ENCODE measurements at places on chromosomes 5 and 9. TPM values are rescaled to one million over a fixed set of nuclear protein-coding genes. Genes with fewer than 3 reads are reported as not detected.

Gene GABRA6
- total RNA-seq: not detected

Gene FOXD4L5
- total RNA-seq: not detected

Gene MARVELD2
- 26.1 TPM for total RNA-seq

Gene FCN2
- total RNA-seq: not detected

Gene LRRC26
- total RNA-seq: 0.70 TPM

Gene RASEF
- total RNA-seq: 8.3 TPM

Gene COL15A1
- 0.56 TPM for total RNA-seq

Gene MSX2
- 0.21 TPM for total RNA-seq

Gene TERT
- not detected for total RNA-seq

Gene SLCO4C1
- under 0.01 TPM for total RNA-seq

Gene PLPP7
- not detected for total RNA-seq

Gene SMIM33
- total RNA-seq: not detected

Gene SNCAIP
- 0.09 TPM for total RNA-seq

Gene BARHL1
- total RNA-seq: not detected

Gene DCTN4
- 32.9 TPM for total RNA-seq

Gene REEP2
- 15.8 TPM for total RNA-seq

Gene SLC45A2
- not detected for total RNA-seq

Gene ABITRAM
- total RNA-seq: 6.0 TPM

Gene OTP
- not detected for total RNA-seq

Gene KDM3B
- 23.8 TPM for total RNA-seq

Gene PCDHGC5
- 1.1 TPM for total RNA-seq

Gene SLC46A2
- not detected for total RNA-seq

Gene PCDHA10
- not detected for total RNA-seq

Gene DNAH5
- 0.42 TPM for total RNA-seq

Gene PCDHB5
- 0.63 TPM for total RNA-seq

Gene GARIN3
- total RNA-seq: not detected
